M059J (cell line): ENCODE measurements at places on chromosomes 3 and 15.

- DNase-seq, result no peak
These were observed 95.5 kb downstream of the EOMES start for GRCh38 chr3:27626596-27627118.

DNA sequence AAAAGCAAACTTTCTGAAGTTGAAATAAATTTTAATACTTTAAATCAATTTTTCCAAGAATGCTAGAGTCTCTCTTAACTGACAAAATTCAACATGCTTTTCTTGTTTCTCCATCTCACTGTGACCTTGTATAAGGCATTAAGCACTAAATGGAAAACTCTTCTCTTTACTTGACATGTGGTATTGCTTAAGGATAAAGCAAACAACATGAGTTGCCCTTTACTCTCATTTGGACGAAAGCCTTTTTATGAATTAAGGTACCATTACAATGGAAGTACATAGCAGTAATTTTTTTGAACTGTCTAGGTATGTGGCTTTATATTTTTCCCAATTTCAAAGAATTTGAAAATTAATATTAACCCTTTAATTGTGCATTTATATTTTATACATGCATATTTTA lies 1.4 kb downstream of the STRIT1 start:
- no peak for DNase-seq

DNA sequence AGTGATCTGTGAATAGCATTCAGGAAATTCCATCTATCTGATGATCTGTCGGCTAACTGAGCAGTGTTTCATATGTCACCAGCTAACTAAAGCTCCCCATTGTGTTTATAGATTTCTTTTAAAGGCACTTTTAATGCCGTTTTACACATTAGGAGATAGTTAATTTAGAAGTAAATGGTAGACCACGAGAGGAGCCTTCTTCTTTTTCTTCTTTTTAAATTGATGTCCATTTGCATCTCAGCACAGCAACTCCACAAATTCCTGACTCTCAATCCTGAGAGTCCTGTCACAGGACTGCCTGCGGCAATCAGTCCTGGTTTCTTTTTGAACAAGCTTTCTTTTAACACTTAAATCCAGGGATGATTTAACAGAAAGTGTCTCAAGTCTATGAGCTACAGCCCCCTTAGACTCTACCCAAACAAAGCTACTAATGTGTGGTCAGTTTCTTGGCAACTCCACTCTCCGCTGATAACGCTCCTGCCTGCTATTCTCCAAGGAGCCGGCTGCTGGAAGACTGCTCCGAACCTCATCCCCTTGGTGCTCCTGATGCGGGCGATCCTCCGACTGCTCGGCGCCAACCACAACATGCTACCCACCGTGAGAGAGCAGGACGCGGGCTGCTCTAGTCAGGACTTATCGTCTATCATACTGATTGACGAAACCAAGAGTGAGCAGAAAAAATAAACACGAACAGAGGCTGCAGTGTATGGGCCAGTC lies 421.4 kb downstream of the MECOM start:
- peak; percentile 71 for DNase-seq

- no peak for DNase-seq
These were observed 80.2 kb downstream of the BOC start for GRCh38 chr3:113291572-113291971.

DNA sequence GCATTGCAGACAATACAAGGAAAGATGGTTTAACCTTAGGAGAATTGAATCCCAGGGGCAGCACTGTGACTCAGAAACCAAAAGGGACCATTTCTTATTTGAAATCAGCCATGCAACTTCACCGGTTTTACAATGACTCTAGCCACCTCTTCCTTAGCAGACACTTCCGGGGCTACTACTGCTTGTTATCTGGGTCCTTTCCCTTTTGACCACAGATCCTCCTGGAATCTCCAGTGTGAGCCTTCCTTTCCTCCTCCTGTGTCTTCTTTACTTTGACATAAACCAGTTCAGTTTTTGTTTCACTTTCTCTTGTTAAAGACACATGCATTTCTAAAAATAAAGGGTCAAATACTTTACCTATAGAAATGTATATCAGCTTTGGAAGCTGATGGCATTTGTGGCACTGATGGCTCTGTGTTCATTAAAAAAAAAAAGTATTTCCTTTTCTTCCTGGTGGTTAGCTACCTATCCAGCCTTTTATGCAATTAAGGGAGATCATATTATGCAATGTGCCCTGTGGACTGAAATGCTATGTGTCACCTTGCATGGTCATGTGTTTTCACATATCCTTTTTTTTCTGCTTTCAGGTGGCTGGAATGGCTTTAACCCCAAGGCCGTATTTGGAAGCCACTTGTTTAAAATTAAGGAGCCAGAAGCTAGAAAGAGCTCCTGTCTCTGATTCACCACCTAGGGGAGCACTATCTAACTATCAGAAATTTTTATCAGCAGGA lies 296.2 kb downstream of the CHL1 start:
- DNase-seq, result no peak

DNA sequence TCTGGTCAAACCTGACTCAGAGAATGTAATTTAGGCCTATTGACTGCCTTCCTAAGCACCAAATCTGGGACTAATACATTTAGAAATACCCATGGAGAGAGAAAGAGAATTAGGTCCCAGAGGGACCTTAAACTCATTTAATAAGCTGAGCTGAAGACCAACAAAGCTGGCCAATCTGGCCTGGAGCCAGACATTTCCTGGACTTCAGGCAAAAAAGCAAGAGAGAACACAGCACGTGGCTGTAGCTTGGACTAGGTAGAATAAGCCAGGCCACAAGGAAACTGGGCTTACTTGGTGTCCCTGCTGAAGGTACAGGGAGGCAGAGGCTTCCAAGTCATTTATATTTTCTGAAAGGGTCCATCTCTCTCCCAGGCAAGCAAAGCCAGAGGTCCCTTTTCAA lies 88.1 kb downstream of the RTP4 start:
- peak; percentile 18 for DNase-seq

DNA sequence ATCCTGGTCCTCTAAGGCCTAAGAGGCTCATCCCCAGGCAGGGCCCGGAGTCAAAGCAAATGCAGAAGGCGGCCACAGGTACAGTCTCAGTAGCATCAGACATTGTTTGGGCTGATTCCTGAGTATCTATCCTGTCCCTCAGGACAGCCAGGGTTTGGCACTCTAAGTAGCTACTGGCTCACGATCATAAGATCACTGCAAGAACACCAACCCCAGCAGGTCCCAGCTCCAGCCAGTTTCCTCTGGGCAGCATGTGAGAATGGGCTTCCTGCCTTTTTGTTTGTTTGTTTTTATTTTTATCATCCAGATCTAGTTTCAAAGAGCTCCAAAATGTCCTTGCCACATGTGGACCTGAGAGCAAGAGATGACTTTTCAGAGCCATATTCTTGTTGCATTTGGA lies 32.7 kb downstream of the LRRFIP2 start:
- no peak for DNase-seq

GRCh38 chr3:124483915-124484470 lies 246.3 kb upstream of the UMPS start:
- DNase-seq, result no peak

GRCh38 chr3:84601303-84601702 lies 357.5 kb upstream of the CADM2 start:
- DNase-seq, result no peak

- no peak for DNase-seq
These were observed 293.8 kb downstream of the ROBO1 start for GRCh38 chr3:79473993-79474392.

GRCh38 chr3:120300971-120301370 lies 15.9 kb upstream of the GPR156 start:
- no peak for DNase-seq

DNA sequence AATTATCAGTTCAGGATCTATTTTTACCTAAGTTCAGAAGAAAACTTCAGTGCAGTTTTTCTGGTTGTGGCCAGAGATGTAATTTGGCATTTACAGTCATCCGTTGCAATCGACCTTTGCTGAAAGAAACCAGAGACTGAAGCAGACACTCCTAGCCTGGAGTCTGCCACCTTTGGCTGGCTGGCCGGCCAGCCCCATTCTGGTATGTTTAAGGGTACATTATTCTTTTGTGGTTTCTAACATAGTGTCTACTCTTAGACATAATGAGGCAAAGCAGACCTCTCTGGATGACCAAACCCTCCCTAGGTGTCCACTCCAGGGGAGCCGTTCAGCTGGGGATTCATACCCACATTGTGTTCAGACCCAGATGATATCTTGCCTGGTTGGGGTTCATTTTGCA lies 275.9 kb upstream of the TPM1 start:
- peak; percentile 27 for DNase-seq

DNA sequence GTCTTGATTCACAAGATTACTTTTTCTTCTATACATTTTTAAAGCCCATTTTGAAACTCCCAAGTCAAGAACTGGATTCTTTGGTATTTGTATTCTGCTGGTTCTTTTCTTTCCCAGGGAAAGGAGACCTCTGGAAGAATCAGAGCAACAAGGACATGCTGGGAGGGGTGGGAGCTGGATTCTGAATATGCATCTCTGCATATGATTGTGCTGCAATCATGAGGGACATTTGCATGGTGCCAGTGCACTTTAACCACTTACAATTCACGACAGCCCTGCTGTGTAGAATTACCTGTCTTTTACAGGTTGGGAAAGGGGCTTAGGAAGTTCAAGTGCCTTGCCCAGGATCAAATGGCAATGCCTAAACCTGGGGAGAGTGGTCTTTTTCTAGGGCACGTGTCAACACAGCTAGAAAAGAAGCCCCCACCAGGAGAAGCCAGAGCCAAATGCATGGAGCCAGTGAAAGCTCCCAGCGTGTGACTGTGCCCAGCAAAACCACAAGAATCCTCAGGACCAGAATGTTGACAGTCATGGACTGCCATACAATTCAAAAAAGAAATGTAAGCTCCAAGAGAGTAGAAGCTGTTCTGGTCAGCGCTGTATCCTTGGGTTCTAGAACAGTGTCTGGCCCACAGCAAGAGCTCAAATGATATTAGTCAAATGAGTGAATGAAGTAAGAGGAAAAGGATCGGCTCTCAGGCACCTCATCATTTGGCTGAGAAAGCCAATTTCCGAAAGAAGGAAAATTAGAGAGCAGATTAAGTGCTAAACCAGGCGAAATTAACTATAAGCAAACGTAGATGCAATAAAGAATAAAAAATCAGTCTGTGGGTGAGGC lies 84.5 kb upstream of the MEF2A start:
- no peak for DNase-seq

DNA sequence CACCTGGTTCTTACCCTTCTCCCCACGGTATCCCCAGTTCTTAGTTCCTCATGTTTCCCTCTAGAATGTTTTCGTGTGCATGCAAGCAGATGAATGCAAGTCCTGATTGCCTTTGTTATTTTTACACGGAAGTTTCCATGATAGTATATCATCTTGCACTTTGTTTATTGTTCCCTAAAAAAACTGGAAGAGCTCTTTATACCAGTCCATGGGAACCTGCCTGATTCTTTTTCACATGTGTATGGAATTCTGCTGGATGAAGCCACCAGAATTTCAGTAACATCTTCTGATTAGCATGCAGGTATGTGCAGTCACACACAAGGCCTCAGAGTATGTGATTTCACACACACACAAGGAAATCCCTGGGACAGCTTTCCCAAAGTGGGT lies 16.0 kb upstream of the LRRK1 start:
- no peak for DNase-seq

DNA sequence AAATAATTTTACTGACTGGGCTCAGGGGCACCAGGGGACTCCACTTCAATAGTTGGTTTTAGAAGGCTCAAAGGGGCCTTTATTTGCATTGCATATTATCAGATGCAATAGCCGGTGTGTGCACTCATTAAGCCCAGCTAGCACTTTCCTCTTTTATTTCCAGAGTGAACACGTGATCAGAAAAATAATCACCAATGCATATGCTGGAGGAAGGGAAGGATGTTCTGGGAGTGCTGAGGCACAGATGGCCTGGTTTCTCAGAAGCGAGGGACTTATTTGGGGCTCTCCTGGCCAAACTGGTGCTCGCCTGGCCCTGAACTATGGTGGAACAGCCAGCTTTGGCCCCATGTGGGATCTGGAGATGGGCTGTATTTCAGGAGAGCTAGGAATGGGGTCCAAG lies 60.4 kb upstream of the SEC13 start:
- no peak for DNase-seq

GRCh38 chr3:173943264-173943663 lies 545.7 kb downstream of the NLGN1 start:
- DNase-seq, result no peak

DNA sequence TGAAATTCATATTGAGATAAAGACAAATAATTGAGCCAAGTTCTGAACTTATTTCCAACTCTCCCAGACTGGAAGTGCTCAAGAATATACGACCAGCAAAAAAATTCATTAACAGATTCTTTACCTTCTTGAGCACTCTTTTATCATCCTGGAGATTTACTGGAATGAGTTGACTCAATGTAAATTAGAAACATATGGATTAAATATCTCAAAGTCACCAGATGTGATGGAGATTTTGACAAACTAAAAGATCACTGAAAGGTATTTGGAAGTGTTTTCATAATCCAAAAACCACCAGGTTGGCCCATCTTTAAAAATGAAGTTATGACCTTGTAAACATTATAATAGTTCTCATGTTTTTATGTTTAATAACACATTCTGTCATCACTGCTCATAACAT lies 433.2 kb upstream of the RASGRP1 start:
- DNase-seq, result no peak

- no peak for DNase-seq
These were observed 225.5 kb downstream of the SLCO3A1 start for GRCh38 chr15:92079047-92079446.

- no peak for DNase-seq
These were observed 86.1 kb upstream of the CGNL1 start for GRCh38 chr15:57290187-57290586.

GRCh38 chr3:23203708-23204330 lies 692 bp downstream of the UBE2E2 start:
- DNase-seq, result peak; percentile 22

- peak; percentile 14 for DNase-seq
These were observed 8.4 kb upstream of the ANP32A start for GRCh38 chr15:68829068-68829467.

- no peak for DNase-seq
These were observed 596.1 kb downstream of the TUSC7 start for GRCh38 chr3:117305681-117306080.

- DNase-seq, result no peak
These were observed 77.5 kb downstream of the LINGO1 start for GRCh38 chr15:77555232-77555631.

DNA sequence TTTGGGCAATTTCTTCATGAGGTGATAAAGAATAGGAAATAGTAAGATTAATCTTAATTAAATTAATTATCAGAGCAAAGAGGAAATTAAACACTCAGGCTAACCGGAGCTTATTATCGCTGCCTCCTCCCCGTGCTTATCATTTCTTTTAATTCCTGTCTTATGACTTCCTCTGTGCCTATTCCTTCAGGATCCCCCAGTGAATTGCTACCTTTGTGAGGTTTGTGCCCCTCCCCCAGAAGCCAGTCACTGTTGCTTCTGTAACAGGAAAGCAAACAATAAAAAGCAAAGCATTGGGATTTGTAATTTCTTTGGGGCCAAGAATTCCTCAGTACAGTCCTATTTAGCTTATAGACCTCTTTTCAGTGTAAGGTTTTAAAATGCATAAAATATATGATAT lies 164.5 kb downstream of the CADPS start:
- DNase-seq, result no peak

GRCh38 chr3:165185707-165186327 lies 10.4 kb downstream of the SLITRK3 start:
- DNase-seq, result peak; percentile 55
